ENCODE measurements at places on chromosomes 6 and 20.

GRCh38 chr6:11423667-11424066 lies 113.9 kb upstream of the TMEM170B start:
- no peak for DNase-seq

DNA sequence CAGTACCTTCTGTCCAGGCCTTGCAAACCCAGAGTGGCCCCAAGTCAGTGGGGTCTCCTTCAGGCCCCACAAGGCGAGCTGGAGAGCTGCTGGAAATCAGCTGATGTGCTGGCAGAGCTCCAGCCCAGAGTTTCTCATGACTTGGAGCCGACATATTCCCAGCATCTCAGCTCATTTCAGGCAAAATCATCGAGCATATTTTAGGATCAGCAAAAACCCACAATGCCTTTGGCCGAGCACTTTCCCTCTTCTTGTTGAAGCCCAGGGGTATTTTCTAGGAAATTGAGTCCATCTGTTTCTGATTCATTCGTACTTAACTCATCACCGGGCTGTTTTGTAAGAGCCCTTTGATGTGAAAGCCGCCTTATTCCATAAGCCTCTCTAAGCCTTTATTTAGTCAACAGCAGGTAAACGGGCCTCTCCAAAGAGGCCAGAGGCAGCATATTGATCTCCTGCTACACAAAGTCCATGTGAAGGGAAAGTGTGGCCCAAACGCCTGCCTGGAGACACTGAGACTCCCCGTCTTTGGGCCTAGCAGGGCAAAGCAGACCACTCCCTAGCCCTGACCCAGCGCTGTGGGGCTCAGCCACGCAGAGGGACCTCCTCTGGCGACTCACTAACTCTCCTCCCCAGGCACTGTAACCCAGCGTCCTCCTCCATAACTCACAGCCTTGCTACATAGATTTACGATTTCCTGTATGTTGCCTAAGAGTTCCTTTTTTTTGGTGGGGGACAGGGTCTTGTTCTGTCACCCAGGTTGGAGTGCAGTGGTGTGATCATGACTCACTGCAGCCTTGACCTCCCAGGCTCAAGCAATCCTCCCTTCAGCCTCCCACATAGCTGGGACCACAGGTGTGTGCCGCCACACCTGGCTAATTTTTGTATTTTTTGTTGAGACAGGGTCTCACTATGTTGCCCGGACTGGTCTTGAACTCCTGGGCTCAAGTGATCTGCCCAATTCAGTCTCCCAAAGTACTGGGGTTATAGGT lies 12.1 kb upstream of the C20orf203 start:
- DNase-seq = no peak

GRCh38 chr6:90970672-90971071 lies 383.8 kb upstream of the MAP3K7 start:
- no peak for DNase-seq

GRCh38 chr6:127206531-127207095 lies 60.1 kb upstream of the RNF146 start:
- no peak for DNase-seq

DNA sequence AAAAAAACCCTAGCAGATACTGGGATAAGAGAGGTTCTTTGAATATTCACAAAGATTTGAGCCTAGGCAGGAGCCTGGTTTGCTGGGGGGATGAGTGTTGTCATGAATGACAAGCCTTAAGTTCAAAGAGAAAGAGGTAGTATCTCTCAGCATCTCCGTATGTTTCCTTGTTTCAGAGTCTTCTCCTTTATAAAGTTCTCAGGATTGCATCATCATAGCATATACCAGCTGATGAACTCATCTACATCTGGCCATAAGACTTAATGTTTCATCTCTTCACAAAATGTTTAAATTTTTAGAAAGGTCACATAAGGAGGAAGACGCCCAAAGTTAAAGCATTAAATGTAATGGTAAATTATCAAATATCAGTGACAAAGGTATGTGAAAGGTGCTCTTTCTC lies 17.1 kb downstream of the DEFB114 start:
- DNase-seq = no peak

DNA sequence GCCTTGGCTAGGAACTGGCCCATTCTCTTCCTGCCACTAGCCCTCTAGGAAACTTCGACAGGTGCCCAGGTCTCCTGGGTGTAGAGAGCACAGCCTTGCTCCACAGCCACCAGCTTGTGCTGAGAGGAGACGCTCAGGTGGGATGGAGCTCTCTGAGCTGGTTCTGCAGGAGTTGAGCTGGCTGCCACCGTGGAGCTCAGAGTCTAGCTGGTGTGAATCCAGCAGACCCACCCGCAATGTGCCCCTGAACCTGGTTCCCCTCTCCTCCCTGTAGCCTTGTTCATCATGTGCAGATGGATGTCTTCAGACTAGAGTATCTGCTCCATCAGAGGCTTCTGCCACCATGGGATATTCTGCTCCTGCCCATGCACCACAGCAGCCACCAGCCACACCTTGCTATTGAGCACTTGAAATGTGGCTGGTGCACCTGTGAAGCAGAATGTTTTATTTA lies 222.5 kb downstream of the SYNDIG1 start:
- no peak for DNase-seq

DNA sequence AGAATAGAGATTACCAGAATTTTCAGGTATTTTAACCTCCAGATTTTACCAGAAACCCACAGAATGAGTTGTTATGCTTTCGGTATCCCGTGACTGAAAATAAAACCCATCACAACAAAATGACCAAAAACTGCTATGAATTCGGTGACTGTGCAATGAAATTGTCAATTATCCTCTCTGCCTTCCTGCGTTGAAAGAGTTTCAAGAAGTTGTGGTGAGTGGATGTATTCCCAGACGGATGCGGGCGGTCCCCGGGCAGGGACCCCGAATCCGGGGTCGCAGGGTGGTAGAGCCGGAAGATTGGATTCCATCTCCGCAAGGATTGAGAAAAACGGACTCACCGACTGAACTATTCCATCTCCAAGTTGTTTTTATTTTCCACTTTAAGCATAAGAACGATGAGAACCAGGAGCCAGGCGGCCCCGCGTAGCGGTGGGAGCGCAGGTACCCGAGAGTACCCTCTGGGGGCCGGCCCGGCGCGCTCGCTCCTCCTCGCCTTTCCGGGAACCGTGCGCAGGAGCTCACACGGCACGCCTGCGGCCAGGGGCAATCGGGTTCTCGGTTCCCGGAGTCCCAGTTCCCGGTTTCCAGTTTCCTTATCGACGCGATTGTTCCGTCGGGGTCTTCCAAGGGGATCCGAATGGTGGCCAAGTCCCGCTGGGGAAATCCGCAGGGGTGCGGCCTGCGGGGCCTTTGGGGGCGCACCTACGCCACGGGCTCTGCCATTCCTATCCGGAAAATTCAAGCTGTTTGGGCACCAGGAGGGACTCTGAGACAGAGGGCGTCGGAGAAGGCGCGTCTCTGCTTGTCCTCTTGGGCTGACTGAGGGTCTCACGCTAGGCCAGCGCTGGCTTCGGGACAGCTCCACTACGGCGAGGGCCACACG lies 104.9 kb upstream of the PRDM1 start:
- DNase-seq = no peak

GRCh38 chr6:142850679-142851423 lies 94.1 kb downstream of the HIVEP2 start:
- DNase-seq = no peak

- DNase-seq = no peak
Measured at GRCh38 chr6:11224252-11224965, 8.1 kb downstream of the NEDD9 start.

GRCh38 chr6:147614501-147614900 lies 106.0 kb downstream of the SAMD5 start:
- no peak for DNase-seq

DNA sequence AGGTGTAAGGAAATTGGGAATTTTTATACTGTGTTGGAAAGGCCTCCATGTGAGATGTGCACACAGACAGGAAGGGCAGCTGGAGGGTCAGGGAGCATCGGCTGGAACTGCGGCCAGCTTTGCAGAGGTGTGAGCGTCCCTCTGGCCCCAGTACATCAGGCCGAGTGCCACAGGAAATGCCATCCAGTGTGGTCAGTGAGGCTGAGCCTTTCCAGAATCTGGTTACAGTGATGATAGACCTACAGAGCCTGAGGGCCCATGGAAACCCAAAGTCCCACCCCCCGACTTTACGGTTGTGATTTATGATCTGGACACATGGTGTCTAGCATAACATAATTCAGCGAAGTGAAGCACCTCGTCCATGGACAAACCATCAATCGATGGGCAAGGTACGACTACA lies 137.3 kb upstream of the PDE10A start:
- no peak for DNase-seq

DNA sequence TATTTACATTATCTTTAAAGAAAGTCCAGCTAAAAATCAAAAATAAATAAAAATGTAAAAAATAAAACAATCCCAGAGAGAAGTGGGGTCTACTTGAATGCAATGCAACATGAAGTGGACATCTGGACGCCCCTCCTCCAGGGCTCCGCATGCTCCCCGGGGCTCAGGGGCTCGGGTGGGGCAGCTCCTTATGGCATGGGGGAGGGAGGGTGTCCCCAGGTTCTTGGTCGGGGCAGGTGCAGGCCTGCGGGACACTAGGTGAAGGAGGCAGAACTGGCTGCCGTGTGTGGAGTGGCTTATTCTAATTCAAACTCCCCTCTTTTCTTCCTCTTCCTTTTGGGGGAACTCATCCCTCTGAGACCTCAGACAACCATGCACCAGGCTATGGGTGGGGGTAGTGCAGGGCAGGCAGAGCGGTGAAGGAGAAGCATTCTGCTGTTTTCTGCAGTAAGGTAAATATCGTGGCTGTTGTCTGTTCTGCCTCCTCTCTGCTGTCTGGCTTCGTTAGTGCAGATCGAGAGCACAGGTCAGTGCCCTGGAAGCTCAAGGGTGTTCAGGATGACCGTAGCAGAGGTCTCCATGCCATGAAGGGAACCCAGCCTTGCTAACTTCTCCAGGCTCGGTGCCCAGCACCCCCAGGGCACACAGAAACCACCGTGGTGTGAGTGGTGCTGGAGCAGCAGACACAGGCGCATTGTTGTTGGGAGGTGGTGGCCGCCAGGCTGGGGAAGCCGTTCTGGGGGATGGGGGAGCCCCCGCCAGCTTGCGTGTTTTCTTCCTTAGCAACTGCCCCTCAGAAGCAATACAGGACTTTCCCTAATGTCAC lies 82.6 kb downstream of the TTLL2 start:
- no peak for DNase-seq

- no peak for DNase-seq
Measured at GRCh38 chr6:33874136-33874760, 70.4 kb upstream of the MLN start.

- DNase-seq = no peak
Measured at GRCh38 chr6:104251651-104252050, 608.1 kb downstream of the HACE1 start.
